ENCODE measurements at places on chromosomes 3 and 15.

DNA sequence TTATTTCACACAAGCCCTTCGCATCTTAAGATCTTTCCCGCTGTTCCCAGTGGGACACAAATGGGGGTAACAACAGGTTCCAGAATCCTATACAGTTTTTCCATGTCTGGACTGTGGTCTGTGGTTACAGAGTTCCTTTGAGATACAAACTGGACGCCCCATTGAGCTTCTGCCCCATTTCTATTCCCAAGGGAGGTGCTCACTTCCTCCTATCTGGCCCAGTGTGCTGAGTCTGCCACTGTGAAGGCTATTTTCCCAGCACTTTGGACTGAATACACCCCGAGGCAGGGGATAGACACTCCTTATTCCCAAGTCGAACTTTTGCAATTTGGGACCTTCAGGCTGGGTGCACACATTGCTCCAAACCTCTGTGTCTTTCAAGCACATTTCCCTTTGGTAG lies 44.0 kb downstream of the MESD start:
- no peak for DNase-seq

DNA sequence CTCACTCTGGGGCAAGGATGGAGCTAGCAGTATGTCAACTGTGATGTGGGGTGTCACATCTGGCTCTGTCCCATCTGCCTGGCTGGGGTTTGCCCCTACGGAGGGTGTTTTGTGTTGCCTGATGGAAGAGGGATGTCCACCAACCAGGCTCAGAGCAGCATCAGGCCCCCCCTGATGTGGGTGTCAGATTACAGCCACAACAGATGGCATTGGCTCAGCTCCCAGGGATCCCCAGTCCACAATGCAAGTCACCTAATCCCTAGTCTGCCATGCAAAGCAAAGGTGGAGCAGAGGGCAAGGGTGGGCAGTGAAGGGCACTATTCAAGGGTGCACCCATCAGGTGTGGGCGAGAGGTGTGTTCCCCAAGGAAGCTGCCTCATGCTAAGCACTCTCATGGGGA lies 48.9 kb upstream of the AMOTL2 start:
- DNase-seq: peak; percentile 48

- no peak for DNase-seq
Observed at GRCh38 chr15:78345396-78346125, 5.4 kb downstream of the CRABP1 start.

DNA sequence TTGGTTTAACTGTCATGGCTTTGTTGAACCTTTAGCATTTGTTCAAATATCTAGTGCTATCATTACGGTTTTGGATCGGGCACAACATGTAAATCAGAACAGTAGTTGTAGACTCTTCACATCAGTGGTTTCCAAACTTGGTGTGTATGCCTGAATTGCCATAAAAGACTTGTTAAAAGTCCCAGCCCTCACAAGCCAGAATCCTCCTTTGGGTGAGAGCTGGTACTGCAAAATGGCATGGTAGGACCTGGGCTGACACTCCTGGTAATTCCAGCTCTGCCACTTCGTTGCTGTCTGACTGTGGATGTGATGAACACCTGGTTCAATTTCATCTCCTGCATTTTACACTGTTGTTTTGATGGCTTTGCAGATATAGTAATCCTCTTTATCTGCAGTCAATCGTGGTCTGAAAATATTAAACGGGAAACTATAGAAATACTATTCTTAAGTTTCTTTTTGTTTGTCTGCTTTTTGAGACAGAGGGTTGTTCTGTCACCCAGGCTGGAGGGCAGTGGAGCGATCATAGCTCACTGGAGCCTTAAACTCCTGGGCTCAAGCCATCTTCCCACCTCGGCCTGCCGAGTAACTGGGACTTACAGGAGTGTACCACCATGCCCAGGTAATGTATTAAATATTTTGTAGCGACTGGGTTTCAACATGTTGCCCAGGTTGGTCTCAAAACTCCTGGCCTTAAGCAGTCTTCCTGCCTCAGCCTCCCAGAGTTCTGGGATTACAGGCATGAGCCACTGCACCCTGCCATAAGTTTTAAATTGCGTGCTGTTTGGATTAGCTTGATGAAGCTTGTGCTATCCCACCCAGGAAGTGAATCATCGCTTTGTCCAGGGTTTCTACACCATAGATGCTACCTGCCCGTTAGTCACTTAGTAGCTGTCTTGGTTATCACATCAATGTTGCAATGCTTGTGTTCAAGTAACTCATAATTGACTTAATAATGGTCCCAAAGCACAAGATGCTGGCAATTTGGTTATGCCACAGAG lies 61.6 kb downstream of the RAB7A start:
- DNase-seq: peak; percentile 94

GRCh38 chr15:24039683-24040082 lies 352.6 kb upstream of the NDN start:
- no peak for DNase-seq

DNA sequence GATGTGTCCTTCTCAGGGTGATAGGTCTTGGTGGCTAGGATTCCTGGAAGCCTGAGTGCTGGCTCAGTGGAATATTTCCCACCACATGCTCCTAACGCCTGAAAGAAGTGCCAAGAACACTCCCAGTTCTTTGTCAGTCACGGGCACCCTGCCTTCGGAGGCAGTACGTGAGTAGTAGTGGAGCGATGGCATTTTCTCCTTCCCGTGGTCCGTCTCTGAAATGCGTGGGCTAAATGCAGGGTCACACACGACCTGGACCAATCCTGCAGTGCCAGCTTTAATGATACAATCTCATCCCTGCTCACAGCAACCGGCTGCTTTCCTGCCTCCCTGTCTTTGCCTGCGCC lies 14.5 kb downstream of the H1-8 start:
- no peak for DNase-seq

DNA sequence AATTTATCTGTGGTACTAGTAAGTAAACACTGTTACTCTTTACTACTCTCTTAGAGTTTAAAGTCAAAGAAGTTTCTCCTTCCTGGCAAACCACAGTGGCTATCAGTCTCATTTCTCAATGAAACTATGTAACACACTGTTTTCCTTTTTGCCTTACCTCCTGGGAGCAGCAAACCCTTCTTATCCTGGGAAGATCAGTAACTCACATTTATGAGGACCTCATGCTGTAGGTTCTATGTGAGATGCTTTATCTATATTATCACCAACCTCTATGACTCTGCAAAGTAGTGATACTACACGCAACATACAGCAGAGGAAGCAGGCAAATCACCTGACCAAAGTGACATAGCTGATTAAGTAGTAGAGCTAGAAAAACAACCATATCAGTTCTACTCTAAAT lies 35.3 kb downstream of the PBRM1 start:
- DNase-seq: peak; percentile 25

All from iris pigment epithelial cell (primary cell).